ENCODE measurements at places on chromosomes 13 and 19. TPM values are rescaled to one million over a fixed set of nuclear protein-coding genes. Genes with fewer than 3 reads are reported as not detected.

The APLP1 gene
- total RNA-seq: 15.4 TPM

The KLK14 gene
- not detected for total RNA-seq

The PNMA8C gene
- 0.30 TPM for total RNA-seq

The PSG2 gene
- total RNA-seq: not detected

The ZNF626 gene
- total RNA-seq: 32.1 TPM

The ADPRHL1 gene
- 1.5 TPM for total RNA-seq

The TJP3 gene
- total RNA-seq: not detected

The LILRA6 gene
- not detected for total RNA-seq

The RFPL4AL1 gene
- total RNA-seq: not detected

The TECR gene
- 14.6 TPM for total RNA-seq

The CLEC17A gene
- total RNA-seq: not detected

The FUT3 gene
- not detected for total RNA-seq

The NLRP4 gene
- total RNA-seq: not detected

The CEACAM6 gene
- not detected for total RNA-seq

Data from smooth muscle cell of the umbilical artery (primary cell).